Hypothalamus (tissue), 51 donors: ENCODE measurements at places on chromosomes 2 and 18.

- DNase-seq: no peak
These were observed 92.1 kb upstream of the EFEMP1 start for GRCh38 chr2:56015711-56016115.

DNA sequence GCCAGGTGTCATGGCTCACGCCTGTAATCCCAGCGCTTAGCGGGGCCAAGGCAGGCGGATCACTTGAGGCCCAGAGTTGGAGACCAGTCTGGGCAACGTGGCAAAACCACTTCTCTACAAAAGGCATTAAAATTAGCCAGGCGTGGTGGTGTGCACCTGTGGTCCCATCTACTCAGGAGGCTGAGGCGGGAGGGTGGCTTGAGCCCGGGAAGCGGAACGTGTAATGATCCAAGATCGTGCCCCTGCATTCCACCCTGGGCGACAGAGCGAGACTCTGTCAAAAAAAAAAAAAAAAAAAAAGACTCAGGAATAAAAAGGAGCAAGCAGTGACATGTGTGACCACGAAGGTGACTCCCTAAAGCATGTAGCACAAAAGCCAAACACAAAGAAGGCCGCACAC lies 50.1 kb upstream of the SALL3 start:
- no peak for DNase-seq

GRCh38 chr2:11688222-11689069 lies 18.5 kb upstream of the NTSR2 start:
- DNase-seq: no peak

GRCh38 chr2:15983496-15983895 lies 43.1 kb downstream of the MYCN start:
- DNase-seq: no peak

GRCh38 chr2:224085246-224085645 lies 46.2 kb upstream of the SERPINE2 start:
- DNase-seq: no peak

DNA sequence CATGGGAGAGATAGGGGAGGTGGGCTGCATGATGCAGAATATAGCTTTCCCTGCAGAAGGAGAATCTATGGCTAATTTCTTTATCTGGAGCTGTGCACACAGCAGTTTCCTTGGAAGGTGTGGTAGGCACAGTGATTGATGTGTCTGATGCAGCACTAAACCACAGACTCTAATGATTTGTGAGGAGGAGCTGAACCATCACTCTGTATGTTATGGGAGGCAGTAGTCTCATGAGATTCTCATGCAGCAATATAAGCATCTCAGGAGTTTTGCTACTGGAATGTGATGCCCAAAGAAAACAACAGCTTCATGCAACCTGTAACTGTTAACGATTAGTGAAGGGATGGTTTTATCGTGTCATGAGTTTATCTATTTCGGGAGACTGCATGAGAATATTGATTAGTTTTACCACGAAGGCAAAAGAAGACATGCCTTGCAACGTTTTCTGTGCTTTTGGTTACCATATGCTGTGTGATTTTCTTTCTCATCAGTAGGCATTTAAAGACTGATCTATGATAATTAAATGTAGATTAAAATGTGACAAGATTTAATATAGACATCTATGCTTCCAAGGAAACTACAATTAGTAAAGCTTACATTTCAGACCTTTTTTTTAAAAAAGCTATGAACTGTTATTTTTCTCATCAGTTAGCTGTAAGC lies 286.8 kb downstream of the ARL6IP6 start:
- DNase-seq: no peak

DNA sequence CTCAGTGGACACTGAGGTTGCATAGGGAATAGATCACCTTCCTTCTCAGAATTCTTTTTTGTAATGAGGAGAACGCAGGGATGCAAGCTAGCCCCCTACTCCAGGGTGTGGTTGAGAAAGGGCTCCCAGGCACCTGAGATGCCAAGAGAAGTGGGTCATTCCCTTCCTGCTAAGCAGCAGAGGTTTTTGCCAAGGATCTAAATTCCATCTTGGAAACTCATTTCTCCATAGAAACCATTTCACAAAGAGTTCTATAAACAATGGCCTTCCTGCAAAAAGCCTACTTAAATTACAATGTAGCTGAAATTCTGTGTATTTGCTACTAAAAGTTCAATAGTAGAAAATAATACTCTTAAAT lies 3.7 kb upstream of the PPP3R1 start:
- no peak for DNase-seq

DNA sequence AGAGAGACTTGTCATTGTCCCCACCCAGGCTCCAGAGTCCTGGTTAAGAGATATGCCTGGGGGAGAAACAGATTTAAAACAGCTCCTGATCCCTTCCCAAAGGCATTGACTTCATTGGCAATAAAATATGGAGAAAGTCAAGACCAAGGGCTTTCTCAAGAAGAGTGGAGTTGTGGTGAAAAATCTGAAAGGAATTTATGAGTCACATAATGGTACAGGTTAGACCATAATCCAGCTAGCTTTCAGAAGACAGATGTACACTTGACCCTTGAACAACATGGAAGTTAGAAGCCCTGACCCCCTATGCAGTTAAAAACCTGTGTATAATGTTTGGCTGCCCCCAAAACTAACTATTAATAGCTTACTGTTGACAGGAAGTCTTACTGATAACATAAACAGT lies 599.1 kb upstream of the SOX11 start:
- DNase-seq: no peak

GRCh38 chr2:171803757-171804156 lies 90.3 kb downstream of the SLC25A12 start:
- DNase-seq: no peak

GRCh38 chr2:11446733-11447248 lies 19.2 kb downstream of the E2F6 start:
- DNase-seq: peak; percentile 9

DNA sequence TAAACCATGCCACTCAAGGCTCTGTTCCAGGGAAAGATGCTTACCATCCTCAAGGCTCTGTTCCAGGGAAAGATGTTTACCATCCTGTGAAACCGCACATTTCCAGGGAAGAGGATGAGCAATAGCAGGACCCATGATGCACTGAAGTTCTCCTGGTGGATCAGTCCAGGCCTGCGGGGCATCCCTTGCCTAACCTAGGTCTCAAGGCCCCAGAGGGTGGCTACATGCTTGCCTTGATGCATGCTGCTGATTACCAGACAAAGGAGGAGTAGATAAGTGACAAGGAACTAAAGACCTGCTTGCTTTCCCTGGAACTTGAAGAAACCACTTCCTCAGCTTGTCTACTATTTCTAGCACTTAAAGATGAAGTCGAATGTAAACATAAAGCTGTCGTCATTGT lies 111.0 kb upstream of the LINC00305 start:
- DNase-seq: no peak

- DNase-seq: no peak
These were observed 36.5 kb downstream of the DTNA start for GRCh38 chr18:34746614-34747013.

- peak; percentile 84 for DNase-seq
These were observed 76.6 kb upstream of the BZW1 start for GRCh38 chr2:200735061-200735460.

GRCh38 chr18:36321658-36322407 lies 24.3 kb downstream of the FHOD3 start:
- no peak for DNase-seq

DNA sequence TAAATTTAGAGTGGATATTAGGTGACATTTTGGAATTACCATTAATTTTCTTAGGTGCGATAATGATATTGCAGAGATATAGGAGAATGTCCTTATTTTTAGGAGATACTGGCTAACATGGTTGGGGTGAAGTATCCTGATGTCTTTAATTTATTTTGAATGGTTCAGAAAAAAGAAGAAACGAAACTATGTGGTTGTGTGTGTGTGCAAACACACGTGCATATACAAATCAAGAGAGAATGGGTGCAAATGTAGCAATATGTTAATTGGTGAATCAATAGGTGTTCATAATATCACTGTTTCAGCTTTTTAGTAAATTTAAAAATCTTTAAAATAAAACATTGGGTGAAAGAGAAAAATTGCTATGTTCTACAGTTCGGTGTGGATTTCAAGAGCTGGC lies 140.9 kb downstream of the DIS3L2 start:
- no peak for DNase-seq

DNA sequence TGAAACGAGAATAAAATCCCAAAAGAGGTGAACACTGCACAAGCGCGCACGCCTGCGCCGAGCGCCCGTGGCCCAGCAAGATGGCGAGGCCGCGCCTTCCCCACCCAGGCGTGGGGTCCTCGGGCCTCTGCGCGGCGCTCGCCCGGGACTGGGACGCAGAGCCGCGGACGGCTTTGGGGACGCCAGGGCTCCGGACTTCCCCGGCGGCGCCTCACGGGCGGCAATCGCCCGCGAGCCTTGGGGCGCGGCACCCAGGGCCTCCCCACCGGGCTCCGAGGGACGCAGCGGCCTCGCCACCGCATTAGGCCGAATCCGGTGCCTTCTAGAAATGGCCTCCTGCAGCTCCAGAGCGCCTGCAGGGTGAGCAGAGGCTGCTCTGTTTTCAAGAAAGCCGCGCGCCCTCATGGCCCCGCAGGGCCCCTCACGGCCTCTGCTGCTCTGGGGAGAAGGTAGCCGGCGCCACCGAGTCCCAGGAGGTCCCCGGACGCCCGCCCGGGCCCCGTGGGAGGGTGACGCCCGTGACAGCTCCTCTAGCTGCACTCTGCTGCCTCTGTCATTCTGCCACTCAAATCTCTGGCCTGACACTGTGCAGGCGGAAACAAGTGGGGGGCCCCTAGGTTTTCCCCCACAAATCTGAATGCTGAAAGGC lies 35.9 kb upstream of the POMC start:
- no peak for DNase-seq

- no peak for DNase-seq
These were observed 47.3 kb downstream of the CD8B2 start for GRCh38 chr2:106534471-106534870.

- no peak for DNase-seq
These were observed 14.3 kb downstream of the COPS7B start for GRCh38 chr2:231800493-231801091.

DNA sequence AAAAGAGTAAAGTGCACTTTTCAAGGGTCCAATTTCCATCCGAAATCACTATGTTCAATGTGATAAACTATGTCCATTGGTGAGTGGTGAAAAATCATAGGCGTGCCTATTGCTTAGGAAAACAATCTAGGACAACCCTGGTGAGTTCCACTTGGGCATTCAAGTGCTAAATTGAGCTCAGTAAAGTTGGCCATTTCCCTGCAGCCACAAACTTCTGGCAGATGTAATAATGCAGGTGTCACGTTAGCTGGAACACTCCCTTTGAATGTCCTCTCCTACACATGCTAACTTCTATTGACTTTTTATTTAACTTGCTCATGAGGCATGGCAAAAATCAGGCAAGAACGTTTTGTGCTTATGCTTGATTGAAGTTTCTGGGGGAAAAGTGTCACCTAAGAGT lies 67.1 kb downstream of the CPS1 start:
- DNase-seq: no peak

GRCh38 chr2:235675678-235676535 lies 182.1 kb downstream of the AGAP1 start:
- no peak for DNase-seq
